ENCODE measurements at places on chromosomes 11 and 22.

GRCh38 chr11:10440401-10440800 lies 14.7 kb upstream of the AMPD3 start:
- DNase-seq, result no peak

DNA sequence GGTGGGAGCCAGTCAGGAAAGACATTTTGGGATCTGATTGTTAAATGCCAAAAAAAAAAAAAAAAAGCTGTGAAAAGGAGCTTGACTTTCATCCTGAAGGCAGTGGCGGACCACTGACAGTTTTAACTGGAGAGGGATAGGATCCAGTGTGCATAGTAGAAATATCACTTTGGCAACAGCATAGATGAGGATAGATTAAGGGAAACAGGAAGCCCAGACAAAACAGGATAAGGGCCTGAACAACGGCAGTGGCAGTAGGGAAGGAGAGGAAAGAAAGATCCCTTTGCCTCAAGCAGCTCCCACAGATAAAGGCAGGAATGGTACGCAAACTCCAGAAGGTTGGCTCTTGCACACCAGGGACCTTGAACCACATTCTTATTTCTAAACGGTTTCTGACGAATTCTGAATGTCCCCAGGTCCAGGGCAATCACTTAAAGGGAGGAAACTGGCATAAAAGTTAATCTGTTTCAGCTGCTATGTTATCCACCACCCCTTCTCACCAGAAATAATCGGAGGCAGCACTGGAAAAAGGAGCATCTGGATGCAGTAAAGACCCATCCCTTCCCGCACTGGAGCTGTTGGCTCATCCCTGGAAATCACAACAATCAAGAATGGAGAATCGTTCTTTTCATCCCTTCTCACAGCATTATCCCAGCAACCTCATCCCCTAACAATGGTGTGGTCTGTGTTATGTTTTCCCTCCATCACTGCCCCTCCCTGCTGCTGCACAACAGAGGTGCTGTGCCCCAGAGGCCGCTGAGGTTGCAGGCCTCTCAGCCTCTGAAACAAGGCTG lies 99.1 kb downstream of the GAB2 start:
- no peak for DNase-seq

DNA sequence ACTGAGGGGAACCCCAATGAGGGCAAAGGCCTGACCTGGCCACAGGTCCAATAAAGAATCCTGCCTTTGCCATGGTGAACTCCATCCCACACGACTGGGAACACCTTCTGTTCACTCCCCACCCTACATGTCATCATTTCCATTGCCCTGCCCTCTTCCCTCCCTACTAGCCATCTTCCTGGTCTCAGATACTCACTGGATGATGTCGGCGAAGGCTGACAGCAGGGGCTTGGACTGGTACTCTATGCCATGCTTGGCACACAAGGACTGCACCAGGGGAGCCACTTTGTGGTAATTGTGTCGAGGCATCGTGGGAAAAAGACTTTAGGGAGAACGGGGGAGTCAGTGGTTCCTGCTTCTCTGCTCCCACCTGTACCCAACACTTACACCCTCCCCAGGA lies 9.9 kb downstream of the FEN1 start:
- DNase-seq, result no peak

- DNase-seq, result no peak
These were observed 46.4 kb downstream of the QSER1 start for GRCh38 chr11:32939046-32939445.

DNA sequence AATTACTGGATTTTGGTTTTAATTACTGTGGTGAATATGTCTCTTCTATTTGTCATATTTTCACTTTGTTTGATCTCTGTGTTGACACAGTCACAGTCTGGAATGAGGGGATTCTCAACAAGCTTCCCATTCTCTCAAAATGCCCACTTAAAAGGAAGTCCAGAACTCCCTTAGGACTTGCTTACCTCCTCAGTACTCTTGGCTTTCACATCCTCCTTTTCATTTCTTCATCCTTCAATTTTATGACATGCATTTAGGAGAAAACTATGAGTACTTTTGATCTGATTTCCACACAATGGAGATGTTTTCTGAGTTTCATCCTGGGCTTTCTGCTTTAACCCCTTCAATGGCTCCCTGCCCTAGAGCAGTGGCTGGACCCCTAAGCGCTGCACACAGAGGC lies 49.3 kb upstream of the FLI1 start:
- DNase-seq, result no peak
